ENCODE measurements at places on chromosomes 13 and 19.

DNA sequence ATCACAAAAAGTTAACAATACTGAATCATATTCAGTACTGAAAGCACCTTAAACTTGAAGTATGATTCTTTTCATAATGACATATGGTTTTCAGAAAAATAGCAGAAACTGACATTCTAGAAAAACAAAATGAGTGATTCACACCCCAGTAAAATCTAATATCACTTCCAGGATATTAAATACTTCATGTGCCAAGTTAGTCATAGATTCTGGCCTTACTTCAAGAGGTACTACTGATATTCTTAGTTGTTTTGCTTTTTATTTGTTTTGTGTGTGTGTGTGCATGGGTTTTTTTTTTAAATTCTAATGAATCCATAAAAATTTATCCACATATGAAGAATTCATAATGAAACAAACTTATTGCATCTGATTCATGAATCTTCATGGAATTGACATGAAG lies 207.9 kb upstream of the UFM1 start:
- peak; percentile 29 for DNase-seq

DNA sequence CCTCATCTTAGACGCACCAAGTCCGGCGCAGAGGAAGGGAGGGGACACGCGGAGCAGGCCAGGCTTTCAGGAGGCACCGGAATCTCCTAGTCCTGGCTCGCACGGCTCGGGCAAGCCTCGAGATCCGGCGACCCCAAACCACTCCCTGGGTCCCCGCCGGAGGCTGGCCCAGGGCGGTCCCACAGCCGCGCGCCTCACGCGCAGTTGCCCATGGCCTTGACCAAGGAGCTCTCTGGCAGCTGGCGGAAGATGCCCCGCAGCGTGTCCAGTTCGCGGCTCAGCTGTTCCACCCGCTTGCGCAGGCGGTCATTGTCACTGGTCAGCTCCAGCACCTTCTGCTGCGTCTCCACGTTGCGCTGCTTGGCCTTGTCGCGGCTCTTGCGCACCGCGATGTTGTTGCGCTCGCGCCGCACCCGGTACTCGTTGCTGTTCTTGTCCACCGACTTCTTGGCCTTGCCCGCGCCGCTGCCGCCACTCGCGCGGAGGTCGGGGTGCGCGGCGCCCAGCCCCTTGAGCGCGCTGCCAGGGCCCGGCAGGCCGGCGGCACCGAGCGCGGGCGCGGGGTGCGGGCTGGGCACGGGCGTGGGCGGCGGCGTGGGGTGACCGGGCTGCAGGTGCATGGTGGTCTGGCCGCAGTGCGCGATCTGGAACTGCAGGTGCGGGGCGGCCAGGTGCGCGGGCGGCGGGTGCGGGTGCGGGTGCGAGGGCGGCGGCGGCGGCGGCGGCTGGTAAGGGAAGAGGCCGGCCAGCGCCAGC lies 1.0 kb downstream of the CEBPA start:
- no peak for DNase-seq

DNA sequence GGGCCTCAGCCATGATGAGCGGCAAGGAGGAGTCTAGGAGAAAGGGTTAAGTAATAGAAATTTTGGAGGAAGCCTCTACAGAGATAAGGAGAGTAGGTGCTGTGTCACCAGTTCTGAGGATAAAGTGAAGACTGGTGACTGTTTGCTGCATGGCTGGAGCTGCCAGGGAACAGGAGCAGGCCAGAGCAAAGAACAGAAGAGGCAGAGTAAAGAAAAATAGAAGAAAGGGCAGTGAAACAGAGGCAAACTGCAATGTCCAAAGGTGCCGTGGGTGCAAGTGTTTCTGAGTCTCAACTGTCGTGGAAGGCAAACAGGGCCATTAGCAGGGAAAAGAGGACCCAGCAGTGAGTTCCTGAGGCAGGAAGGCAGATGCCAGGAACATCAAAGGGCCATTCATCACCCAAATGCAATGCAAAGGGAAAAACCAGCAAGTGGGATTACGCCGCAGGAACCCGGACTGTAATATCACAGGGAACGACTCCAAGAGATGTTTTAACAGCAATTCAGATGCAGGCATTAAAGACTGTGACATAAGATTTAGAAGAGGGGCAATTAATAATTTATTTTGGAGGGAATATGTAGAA lies 318.3 kb downstream of the FOXO1 start:
- no peak for DNase-seq

DNA sequence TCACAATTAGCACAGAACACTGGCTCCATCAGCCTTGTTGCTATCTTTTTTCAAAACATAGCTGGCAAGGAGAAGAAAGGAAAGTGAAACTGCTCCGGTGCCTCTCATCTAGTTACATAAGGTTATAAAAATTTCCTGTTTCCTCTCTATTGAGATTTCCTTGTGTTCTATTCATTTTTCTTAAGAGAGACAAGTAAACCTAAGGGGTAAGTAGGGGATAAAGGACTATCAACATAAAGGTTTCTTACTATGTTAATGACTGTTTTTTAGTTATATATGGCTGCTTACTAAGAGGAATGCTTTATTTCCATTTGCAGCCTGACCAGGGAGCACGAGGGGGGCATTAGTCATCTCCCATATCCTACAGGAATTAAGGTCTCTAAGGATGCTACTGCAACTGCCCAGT lies 73.2 kb upstream of the MLNR start:
- peak; percentile 20 for DNase-seq

- DNase-seq = no peak
These were observed 70.1 kb downstream of the LRRC63 start for GRCh38 chr13:46281779-46282178.

DNA sequence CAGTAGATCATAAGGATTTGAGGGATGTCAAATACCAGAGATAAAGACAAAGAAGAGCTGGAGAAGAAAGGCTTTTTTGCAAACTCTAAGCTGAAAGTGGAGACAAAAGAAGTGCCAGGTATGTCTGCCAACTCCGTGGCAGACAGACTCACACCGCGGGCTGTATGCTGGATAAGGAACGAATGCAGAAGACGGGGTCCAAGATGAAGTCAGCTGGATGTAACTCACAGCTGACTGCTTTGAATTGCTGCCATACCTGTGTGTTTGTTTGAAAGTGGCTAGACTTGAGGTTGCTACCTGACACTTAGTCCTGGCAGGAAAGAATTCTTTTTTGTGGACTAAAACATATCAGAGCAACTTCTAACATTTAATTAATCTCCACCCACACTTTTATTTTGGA lies 398.8 kb downstream of the DLEU7 start:
- DNase-seq = no peak

GRCh38 chr19:39203372-39204341 lies at the start of gene SYCN:
Gene SYCN, minus strand, starts transcription at chr19:39204263. Its CDS starts 9 bp downstream, at chr19:39204254.
- DNase-seq = no peak

GRCh38 chr13:30843548-30843947 lies 62.5 kb upstream of the MEDAG start:
- DNase-seq = no peak

GRCh38 chr19:54014920-54015560 lies 23.6 kb downstream of the CACNG6 start:
- no peak for DNase-seq

DNA sequence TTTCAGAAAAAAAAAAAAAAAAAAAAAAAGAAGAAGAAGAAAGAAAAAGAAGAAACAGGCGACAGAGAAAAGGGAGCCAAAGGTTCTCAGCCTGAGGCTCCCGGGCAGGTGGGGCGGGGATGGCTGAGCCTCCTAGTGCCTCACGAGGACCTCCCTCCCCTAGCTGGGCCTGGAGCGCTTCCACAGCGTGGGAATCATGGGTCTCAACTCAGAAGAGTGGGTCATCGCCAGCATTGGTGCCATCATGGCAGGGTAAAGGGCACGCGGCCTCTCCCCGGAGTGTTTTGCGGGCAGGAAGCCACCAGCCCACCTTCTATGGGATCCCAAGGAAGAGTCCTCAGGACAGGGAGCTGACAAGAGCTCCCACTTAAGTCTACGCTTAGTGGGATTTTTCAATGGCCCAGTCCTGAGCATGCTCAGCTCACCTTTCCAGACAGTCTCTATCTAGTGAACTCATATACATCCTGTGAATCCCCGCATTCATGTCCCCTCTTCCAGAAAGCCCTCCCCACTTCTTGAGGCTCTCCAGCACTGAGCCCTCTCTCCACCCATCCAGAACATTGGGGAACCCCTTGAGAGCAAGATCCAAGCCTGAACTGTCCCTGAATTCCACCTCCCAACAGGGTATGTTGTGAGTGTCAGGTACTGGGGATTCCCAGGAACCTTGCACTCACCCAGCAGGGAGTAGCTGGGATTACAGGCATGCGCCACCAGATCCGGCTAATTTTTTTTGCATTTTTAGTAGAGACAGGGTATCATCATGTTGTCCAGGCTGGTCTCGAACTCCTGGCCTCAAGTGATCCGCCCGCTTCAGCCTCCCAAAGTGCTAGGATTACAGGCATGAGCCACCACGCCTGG lies 69.6 kb downstream of the ACSBG2 start:
- no peak for DNase-seq

- no peak for DNase-seq
These were observed 878.5 kb downstream of the UQCRFS1 start for GRCh38 chr19:28334419-28334818.

GRCh38 chr19:1130771-1131717 lies 27.2 kb downstream of the GPX4 start:
- no peak for DNase-seq

GRCh38 chr13:25966086-25966485 lies 85.7 kb downstream of the SHISA2 start:
- DNase-seq = no peak

GRCh38 chr19:42165146-42165545 lies 32.9 kb upstream of the POU2F2 start:
- DNase-seq = no peak

- DNase-seq = peak; percentile 35
These were observed 133.9 kb downstream of the DCT start for GRCh38 chr13:94345374-94346195.

GRCh38 chr13:21016487-21016886 lies 44.9 kb downstream of the LATS2 start:
- no peak for DNase-seq

GRCh38 chr13:25507841-25508240 lies 136.1 kb downstream of the ATP8A2 start:
- DNase-seq = no peak

DNA sequence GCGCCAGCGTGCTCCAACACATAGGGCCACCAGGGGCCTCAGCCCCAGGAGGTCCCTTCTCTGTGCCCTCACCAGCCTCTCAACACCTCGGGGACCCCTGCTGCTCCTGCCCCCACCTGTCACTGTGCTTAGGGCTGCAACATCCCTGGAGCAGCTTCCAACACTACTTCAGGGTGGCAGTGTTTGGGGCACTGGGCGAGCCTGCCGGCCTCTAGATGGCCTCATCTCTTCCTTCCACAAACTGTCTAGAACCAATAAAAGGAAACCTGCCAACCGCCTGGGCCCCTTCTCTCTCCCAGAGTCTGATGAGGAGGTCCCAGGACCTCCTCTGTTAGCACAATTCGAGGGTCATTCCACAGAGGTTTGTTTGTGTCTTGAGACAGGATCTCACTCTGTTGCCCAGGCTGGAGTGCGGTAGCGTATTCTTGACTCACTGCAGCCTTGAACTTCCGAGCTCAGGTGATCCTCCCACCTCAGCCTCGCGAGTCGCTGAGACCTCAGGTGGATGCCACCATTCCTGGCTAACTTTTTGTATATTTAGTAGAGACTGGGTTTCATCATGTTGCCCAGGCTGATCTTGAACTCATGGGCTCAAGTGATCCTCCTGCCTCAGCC lies 10.1 kb upstream of the SHD start:
- no peak for DNase-seq

GRCh38 chr13:49219647-49220035 lies 497 bp upstream of the MLNR start:
- no peak for DNase-seq

GRCh38 chr13:59247171-59247570 lies 916.6 kb downstream of the DIAPH3 start:
- no peak for DNase-seq

DNA sequence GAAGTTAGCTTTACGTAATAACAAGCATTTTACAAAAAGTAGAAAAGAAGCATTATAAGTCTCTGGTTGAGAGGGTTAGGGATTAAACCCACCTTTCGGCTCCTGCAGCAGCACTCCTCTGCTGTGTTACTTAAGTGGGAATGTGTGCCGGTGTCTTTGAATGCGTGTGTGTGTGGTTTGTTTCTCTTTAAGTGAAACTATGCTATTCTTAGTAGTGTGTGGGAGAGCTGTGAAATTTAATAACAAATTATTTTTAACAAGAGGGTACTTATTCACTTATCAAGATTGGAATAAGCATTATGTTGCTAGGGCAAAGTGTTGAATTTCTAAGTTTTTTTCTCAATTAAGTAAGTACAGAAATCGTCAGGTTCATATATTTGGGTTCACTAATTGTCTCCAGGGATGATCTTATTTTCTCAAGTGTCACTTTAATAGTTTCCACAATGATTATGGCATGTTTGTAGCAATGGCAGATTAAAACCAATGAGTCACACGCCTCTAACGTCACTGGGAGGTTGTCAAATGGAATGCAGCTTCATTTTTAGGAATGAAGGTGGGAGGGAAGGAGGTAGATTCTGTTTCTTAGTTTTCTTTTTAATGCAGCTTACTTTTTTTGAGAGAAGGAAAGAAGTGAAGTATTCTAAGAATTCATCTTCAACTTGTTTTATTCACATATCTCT lies 151.3 kb downstream of the LMO7 start:
- peak; percentile 76 for DNase-seq

GRCh38 chr13:32135655-32136054 lies 104.1 kb downstream of the FRY start:
- DNase-seq = peak; percentile 83

DNA sequence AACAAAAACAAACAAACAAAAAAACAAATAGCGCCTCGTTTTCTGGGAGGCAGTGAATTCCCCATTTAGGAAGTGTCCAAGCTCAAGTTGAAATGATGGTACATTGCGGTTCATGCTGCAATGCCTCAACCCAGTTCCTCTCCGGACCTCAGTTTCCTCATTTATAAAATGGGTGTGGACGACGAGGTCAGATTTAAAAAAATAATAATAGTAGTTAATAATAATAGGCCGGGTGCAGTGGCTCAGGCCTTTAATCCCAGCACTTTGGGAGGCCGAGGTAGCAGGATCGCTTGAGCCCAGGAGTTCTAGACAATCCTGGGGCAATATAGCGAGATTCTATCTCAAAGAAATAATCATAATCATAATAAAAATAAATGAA lies 15.5 kb upstream of the ERCC1 start:
- no peak for DNase-seq

- peak; percentile 11 for DNase-seq
These were observed 693 bp downstream of the XPO4 start for GRCh38 chr13:20901668-20902437.

Measured in fibroblast of skin of right quadriceps (primary cell).